Fibroblast of skin of right biceps (primary cell): ENCODE measurements at places on chromosomes 1 and 21.

- no peak for DNase-seq
These were observed 27.4 kb downstream of the RSPH1 start for GRCh38 chr21:42468491-42469131.

DNA sequence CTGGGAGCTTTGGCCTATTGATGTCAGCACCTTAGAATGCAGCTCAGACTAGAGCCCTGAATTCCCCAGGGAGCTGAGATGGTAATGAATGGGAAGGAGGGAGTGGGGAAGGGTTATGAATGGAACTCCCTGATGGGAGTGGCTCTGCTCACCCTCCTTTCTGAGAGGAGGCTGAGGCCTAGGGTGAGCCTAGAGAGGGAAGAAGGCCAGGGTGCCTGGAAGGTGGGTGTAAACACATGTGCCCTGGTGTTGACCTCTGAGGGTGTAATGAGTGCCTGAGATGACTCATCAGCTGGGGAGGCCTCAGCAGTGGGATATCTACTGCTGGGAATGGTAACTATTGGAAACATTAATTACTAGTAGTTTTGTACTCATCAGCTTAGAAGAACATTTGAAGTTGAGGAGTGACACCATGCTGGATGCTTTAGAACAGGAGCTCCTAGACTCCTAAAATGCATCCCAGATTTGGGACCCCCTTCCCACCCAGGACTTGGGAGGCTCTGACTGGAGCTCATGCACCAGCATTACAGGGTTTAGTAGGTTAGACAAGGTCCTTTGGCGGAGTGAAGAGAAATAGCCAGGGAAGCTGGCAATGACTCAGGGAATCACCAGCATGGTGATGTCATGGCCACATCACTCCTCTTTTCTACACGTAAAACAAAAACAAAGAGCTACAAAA is 16.0 kb upstream of the PIGV start:
- DNase-seq = peak; percentile 98

GRCh38 chr1:11761988-11762406 is at the start of gene C1orf167:
TSS of gene C1orf167 (plus strand) at chr1:11762193. CDS start at chr1:11764401, 2,208 bp downstream.
- DNase-seq = no peak

- peak; percentile 17 for DNase-seq
These were observed 7.8 kb downstream of the PGM1 start for GRCh38 chr1:63601061-63601460.

DNA sequence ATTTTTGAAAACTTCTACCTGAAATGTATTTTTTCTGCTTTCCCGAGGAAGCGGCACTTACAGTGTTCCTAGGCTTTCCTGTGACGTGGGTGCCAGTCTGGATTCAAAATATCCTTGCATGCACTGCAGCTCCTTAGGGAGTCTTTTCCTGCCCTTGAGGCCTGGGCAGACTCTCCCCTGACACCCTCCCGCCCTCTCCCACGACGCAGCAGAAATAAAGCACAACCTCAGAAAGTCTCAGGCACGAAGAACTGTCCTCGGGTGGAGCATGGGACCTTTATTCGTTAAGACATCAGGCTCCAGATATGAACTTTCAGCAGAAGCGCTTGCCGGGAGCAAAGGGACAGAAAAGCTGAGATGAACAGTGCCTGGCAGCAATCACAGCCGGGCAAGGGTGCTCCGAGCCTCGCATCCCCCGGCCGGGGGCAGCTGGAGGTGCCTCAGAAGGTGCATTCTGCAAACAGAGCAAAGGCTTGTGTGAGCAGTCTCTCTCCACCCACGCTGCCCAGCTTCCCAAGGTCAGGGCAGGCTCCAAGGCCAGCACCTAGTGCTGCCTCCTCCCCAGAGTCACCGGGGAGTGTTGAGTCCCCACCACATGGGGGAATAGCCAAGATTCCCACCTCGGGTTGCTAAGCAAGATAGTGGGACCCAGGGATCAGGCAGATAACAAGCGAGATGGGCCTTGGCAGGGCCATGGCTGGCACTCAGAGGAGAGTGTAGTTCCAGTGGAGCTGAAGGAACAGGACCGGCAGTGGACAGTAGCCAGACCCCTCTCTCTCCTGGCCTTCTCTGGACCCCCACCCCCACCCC is 3.2 kb downstream of the TFF3 start:
- no peak for DNase-seq

- no peak for DNase-seq
These were observed 83.4 kb upstream of the ABCD3 start for GRCh38 chr1:94334764-94335163.

DNA sequence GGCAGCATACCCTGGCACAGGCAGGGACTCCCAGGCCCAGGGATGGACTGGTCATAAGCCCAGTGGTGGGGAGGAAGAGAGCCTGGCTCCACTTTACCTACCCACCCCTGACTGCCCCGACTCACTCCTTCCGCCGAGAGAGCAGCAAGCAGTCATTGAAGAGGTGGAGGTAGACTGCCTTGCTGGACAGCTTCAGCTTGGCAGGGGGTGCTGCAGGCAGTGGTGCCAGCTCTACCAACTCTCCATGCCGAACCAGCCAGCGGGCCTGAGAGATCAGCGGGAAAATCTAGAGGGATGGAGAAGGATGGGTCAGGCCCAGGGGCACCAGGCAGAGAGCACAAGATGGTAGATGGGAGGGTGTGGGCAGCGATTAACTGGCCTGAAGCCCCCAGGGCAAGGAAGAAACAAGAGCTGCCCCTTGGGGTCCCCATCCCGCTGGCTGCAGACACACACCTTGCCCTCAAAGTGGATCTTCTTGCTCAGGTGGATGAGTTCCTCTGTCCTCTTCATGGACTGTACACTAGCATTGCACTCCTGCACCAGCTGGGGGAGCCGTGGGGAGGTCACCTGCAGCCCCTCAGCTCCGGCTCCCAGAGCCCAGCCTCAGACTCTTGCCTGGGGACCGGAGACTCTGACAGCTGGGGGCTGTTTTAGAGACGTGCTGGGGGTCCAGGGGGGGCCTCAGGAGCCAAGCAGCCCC is 7.7 kb downstream of the ARHGEF19 start:
- DNase-seq = no peak

GRCh38 chr1:198637916-198638437 is 863 bp upstream of the PTPRC start:
- no peak for DNase-seq

DNA sequence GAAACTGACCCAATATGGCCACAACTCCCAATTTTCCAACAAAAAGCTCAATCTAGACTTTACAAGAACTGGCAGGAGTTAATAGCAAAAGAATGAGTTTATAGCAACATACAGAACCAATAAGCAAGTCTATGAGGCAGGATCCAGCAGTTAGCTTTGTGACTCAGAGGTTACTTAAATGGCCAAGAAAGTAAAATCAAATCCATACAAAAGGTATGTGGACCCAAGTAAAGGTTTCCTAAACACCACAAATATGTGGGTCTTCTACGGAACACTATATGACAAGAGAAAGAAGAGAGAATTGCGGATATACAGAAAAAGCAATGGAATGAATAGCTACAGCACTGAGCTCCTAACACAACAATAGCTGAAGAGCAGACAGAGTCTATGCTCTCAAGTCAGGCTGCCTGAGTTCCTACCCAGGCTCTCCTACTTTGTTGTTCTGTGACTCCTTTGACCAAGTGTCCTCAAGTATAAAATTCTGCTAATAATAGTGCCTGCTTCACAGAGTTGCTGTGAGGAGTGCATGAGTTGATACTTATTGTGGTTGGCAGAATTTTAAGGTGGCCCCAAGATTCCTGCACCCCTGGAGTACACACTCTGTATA is 204.3 kb downstream of the SMYD3 start:
- DNase-seq = peak; percentile 67

DNA sequence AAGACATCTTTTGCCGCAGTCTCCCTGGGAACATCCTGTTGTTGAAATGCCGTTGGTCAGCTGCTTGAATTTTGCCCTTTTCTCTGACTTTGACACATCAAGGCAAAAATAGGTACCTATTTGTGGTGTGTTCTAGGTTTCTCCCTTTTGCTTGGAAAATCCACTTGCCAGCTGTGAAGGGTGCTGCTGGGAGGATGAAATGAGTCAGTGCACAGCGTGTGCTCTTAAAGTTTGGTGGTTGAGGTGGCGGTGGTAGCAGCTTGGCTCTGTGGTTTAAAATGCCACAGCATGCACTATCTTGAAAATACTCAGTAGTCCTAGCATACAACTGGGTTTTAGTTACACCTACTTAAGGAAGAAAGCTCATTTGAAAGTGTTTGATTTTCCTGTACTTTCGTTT is 183.8 kb downstream of the DHRS3 start:
- peak; percentile 75 for DNase-seq

- peak; percentile 84 for DNase-seq
These were observed 95.6 kb downstream of the RGS2 start for GRCh38 chr1:192904438-192904895.

- DNase-seq = no peak
These were observed 90.7 kb downstream of the ARHGEF10L start for GRCh38 chr1:17630048-17630830.

DNA sequence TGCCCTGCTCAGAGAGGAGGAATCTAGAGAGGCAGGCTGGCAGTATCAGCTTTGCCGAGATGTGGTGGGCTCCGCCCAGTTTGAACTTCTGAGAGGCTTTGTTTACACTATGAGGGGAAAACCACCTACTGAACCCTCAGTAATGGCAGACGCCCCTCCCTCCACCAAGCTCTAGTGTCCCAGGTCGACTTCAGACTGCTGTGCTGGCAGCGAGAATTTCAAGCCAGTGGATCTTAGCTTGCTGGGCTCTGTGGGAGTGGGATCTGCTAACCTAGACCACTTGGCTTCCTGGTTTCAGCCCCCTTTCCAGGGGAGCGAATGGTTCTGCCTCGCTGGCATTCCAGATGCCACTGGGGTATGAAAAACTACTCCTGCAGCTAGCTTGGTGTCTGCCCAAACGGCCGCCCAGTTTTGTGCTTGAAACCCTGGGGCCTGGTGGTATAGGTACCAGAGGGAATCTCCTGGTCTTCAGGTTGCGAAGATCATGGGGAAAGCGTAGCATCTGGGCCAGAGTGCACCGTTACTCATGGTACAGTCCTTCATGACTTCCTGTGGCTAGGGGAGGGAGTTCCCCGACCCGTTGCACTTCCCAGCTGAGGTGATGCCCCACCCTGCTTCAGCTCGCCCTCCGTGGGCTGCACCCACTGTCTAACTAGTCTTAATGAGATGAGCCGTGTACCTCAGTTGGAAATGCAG is 43.6 kb downstream of the C21orf91 start:
- no peak for DNase-seq

DNA sequence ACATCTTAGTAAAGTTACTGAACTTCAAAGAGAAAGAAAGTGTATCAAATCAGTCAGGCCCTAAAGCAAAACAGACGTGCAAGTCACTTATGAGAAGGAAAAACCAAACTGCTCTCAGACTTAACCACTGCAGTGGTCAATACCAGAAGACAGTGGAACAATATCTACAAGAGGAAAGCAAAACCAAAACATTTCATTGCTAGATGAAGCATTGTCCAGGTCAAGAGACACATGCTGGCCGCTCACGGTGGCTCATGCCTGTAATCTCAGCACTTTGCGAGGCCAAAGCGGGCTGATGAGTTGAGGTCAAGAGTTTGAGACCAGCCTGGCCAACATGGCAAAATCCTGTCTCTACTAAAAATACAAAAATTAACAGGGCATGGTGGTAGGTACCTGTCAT is 82.0 kb upstream of the MROH9 start:
- no peak for DNase-seq

DNA sequence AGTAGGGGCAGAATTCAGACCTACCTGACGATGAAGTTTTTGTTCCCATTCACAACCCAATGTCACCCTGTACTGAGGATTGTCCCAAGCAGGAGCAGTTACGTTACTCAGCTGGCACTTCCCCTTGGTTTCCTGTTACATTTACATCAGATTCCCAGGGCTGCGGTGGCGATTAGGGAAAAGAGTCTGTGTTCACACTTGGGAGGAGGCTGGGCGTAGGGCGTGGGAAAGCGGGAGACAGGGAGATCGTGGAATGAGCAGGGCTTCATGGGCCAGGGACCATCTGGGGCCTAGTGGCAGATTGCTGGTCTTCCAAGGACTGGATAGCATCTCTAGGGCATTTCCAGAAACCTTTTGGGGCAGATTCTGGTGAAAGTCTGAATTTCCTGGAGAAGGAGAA is 39.0 kb downstream of the TBX19 start:
- peak; percentile 39 for DNase-seq

DNA sequence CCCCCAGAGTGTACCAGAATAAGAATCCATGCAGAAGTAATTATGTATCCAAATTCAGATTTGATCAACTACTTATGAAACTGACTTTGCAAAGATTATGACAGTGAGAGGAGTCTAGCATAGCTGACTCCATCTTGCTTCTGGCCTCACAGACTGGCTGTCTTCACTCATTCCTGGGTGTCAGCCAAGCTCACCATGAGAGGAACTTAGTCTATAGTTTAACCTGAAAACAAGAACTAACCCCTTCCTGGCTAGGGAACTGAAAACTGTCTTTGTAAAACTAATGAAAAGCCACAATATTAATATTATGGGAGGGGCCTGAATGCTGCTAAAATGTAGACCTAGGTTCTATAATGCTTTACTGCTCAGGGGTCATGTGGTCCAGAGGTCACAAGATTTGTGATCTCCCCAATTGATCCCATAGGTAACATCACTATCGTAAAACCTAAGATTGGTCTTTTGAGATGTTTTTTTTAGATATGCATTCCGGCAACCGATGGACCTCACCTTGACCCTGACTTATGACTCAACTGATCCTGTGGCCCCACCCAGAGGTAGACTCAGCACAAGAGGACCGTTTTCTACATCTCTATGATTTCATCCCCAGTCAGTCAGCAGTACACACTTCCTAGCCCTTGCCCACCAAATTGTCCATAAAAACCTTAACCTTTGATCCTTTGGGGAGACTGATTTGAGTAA is 55.2 kb downstream of the ATP1B1 start:
- DNase-seq = peak; percentile 36

GRCh38 chr1:25148673-25149300 is 83.5 kb downstream of the SYF2 start:
- no peak for DNase-seq

DNA sequence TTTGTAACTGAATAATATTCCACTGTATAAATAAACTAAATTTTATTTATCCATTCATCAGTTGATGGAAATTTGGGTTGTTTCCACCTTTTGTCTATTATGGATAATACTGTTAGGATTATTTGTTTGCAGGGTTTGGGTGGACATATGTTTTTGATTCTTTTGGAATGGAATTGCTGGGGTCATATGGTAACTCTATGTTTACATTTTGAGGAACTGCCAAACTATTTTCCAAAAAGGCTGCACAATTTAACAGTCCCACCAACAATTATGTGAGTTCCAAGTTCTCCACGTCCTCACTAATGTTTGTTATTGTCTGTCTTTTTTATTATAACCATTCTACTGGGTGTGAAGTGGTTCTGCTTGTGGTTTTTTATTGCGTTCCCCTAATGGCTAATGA is 4.3 kb upstream of the SERBP1 start:
- DNase-seq = peak; percentile 57

DNA sequence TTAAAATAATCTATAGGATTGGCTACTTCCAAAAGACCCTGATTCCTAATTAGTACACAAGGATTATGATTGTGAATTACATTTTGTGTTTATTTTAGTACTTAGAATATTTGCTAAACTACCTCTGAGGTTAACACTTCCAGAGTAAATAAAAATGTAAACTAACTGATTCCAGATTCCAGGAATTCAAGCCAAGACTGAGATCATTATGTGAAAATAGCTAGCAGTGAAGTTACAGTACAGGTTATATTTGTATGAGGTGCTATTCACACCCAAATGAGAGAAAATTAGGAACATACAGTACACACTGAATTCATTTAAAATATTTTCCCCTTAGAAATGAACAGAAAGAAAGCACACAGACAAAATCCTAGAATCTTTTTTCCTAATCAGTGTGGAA is 28.8 kb downstream of the TTLL7 start:
- DNase-seq = no peak

GRCh38 chr1:223230161-223230881 is 87.3 kb upstream of the TLR5 start:
- DNase-seq = peak; percentile 96
